ENCODE measurements at places on chromosomes 2 and 18.

GRCh38 chr18:36734596-36734995, 94.2 kb downstream of the TPGS2 start:
- DNase-seq = no peak

GRCh38 chr18:59159986-59160385, 20.3 kb downstream of the SEC11C start:
- no peak for DNase-seq

DNA sequence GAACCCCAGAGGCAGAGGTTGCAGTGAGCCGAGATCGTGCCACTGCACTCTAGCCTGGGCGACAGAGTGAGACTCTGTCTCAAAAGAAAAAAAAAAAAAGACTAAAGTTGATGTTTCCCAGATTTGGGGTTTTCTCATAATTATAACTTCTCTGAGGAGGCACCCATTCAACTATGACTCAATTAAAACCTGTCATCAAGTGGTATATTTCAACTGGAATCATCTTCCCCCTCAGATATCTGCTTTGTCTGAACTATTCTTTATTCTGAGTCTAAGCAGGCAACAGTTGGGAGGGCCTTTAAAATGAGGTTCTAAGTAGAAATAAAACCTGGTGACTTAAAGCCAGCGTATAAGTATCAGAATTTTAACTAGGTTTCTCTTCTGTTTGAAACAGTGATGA, 88.5 kb downstream of the PTRHD1 start:
- no peak for DNase-seq

- DNase-seq = no peak
Measured at GRCh38 chr18:54957996-54958395, 1.3 kb downstream of the CCDC68 start.

- peak; percentile 5 for DNase-seq
Measured at GRCh38 chr18:43422518-43422917, 145.2 kb upstream of the SYT4 start.

Measured in muscle of arm (tissue), 14 donors.